Left renal cortex interstitium (tissue), 4 donors: ENCODE measurements at places on chromosomes 4 and X. TPM values are rescaled to one million over a fixed set of nuclear protein-coding genes. Genes with fewer than 3 reads are reported as not detected.

DNA sequence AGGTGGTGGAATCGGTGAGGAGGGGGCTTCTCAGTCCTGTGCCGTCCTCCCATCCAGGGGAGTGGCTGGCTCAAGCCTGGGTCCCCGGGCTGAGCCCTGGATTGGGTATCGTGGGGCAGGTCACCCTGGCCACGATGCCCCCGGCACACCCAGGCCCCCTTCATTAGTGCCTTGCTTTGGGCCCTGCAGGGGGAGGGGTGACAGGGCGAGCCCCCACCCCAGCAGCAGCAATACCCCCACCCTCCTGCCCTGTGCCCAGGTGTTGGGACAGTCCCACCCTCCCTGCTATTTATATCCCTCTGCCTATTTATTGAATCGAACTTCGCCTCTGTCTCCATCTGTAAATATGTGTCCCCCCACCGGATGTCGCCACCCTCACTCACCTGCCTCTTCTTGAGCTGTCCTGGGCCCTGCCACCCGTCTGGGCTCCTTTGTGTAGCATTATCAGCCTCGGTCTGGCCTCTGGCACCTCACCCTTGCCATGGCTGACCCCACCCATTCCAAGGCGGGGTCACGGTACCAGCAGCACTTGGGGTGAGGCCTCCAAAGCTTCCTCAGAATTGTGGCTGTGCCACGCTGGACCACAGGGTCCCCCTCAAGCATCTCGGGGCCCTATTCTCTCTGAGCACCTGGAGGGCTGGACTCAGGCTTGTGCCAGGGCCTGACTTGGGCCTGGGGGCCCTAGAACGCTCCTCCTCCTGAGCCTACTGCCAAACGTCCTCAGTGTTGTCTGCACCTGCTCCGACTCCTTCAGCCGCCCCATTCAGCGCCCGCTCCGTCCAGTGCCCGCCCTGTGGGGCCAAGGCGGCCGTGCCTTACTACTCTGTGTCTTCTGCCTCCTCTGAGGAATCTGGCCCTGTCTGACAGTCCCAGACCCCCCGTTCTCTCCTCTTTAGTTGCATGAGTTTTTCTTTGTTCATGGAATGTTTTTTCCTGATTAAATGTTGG, 6.1 kb downstream of the LAGE3 start:
- no peak for DNase-seq

DNA sequence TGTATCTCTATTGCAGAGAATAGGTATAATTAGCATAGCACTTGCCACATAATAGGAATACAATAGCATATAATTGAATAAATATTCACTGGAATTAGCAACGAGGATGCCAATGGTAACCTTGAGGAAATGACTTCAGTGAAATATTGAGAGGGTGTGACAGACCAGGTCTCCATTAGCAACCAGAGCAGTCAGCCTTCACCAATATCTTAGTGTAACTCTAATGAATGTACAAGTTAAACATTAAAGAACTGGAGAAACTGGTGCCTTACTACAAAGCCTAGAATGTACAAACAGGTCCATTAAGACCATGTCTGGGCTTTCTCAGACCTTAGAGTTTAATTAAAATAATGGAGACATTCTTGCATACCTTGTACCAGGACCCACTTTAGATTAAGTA, 143.0 kb downstream of the MAGEB17 start:
- DNase-seq, result no peak

DNA sequence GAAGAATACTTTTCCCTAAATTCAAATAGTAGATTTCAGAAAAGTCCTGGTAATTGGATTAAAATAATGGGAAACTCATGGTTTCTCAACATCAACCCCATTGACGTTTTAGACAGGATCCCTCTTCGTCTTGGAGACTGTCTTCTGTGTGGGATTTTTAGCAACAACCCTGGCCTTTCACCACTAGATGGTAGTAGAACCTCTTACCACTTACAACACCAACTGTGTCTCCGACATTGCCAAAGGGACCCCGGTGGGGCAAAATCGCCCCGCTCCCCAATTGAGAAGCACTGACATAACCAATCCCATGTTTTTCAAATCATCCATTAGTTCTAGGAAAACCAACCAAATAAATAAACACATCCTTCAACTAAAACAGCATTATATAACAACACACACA, 16.9 kb upstream of the ANOS1 start:
- DNase-seq, result no peak

- DNase-seq, result no peak
Observed at GRCh38 chrX:16577483-16578029, 72.4 kb upstream of the S100G start.

The BEND4 gene
- polyA plus RNA-seq, result 1.5 TPM

The ANOS1 gene
- 8.6 TPM for polyA plus RNA-seq

The LRAT gene
- polyA plus RNA-seq, result 0.64 TPM
